Activated naive CD8-positive, alpha-beta T cell treated with anti-CD3 and anti-CD28 coated beads, Interleukin-2, amount 10 ng/mL, durations not matched to agents 7 days and 5 days (primary cell): ENCODE measurements at places on chromosomes 7 and 10.

DNA sequence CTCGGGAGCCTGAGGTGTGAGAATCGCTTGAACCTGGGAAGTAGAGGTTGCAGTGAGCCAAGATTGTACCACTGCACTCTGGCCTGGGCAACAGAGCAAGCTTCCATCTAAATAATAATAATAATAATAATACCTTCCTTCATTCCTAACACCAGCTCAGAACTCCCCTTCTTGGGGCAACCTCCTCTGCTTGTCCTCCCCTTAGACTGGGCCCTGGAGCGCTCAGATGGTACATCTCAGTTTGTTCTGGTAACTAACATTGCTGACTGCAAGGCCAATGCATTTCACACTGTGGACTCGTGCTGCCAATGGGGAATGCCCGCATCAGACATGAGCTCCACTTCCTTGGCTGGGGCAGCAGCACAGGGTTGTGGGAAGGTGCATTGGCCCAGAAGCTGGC lies 77.6 kb downstream of the C10orf105 start:
- DNase-seq = no peak

DNA sequence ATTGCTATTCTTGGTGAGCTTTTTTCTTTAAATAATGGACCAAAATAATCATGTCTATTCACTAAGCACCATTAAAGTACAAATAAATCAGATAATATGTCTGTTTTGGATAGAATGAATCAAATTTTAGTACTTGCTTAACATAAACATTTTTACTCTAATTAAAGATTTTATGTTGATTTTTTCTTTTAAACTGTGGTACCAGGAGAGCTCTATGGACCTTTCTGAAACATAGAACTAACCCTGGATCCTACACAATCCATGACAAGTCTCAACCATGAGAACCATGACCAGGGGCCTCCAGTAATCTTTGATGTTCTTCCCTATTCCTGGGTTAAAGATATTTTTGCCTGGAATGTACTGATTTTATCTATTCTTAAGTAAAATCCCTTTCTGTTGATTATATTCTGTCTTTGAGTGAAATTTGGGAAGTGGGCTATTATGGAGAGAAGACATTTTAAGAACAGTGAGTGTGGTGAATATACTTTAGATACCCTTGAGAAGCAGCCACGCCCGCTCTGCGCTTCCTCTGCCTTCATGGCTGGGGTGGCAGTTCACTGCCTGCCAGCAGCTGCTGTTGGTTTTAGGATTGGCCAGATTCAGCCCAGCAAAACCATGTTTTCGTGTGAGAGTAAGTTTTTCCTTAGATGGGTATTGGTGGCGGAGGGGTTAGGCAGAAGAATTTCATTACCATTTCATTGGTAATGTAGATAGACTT lies 42.2 kb upstream of the BHLHA15 start:
- no peak for DNase-seq

DNA sequence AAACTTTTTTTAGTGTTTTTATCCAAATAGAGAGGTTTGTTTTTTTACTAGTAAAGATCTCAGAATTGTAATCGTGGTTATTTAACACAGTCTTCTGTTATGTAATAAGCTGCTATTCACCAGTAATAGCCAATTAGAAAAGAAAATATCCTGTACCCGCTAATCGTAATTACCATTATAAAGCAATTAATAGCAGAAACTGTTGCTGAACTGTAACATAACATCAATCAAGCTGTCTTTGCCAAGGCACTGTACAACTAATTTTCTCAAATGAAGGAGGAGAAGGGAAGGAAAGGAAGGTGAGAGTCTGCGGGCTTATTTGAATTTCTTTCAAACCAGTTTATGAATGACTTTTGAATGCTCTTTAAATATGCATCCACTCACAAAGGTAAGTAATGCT lies 9.3 kb downstream of the ZNF277 start:
- DNase-seq = no peak

DNA sequence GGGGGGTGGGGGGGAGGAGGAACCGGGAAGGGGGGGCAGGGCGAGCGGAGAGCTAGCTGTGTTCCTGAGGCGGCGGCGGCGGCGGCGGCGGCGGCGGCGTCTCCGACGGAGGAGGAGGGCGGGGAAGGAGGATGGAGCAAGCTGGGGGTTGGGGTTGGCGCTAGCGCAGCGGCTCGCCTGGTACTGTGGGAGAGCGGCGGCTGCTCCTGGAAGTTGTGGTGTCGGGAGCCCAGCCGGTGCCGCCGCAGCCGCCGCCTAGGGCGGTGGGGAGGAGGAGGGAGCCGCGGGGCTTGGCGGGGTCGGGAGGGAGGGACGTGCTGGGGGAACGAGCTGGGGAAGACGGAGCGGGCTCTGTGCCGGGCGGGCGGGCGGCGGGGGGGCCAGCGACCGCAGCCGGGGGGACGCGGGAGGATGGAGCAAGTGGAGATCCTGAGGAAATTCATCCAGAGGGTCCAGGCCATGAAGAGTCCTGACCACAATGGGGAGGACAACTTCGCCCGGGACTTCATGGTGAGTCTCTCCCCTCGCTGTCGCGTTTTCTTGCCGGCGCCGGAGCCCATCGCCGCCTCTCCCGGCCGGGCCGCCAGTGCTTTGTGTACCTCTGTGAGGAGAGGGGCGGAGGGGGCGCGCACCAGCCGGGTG lies at the start of gene PTPN12:
Gene PTPN12, plus strand, starts transcription at position 160 of the 642 bp plus-strand sequence. Its CDS starts 252 bp downstream, at position 412.
- peak; percentile 80 for DNase-seq

DNA sequence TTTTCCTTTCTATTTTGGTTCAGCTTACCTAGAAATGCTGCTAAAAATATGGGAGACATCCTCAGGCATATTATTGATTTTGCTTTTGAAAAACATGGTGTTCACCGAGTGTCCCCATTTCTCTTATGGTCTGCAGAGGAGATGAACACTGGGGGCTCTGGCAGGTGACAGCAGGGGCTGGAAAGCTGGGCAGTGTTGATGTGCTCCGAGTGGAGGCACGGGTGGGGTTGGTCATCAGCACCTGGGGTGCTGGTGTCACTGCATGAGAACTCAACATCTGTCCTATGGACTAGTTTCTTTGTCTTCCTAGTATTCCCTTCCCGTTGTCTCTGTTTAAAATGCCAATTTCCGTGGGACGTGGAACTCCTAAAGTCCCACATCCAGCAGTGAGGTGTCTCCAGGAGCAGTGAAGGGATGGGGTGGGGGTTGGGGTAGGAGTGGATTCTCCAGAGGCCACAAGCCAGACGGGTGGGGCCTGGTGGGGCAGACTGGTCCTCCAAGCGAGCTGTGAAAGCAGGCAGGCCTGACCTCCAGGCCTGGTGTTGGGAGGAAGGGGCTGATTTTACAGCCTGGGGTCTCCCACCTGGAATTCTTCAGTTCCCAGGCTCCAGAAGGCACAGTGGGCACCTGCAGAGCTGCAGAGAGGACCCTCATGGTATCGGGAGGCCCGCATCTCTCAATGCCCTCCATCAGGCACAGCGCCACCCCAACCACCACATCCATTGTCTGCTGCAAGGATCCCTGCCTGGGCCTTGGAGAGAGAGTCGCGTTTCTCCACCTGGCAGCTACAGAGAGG lies 24.4 kb downstream of the ZNF775 start:
- no peak for DNase-seq

GRCh38 chr7:81882086-81882485 lies 112.2 kb upstream of the HGF start:
- no peak for DNase-seq

DNA sequence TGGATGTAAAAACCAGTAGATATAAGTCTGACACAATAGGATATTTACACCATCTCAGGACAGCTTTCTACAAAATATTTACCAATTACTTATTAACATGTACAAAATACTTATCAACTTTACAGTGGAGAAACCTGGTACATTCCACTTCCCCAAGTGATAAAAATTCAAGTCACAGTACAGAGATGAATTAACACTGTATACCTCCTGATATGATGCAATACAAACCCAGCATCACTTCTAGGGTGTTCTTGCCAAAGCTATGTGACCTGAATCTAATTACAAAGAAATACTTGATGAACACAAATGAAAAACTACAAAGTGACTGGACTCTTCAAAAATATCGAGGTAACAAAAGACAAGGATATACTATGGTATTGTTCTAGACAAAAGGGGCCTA lies 156.4 kb upstream of the FGFR2 start:
- DNase-seq = no peak

DNA sequence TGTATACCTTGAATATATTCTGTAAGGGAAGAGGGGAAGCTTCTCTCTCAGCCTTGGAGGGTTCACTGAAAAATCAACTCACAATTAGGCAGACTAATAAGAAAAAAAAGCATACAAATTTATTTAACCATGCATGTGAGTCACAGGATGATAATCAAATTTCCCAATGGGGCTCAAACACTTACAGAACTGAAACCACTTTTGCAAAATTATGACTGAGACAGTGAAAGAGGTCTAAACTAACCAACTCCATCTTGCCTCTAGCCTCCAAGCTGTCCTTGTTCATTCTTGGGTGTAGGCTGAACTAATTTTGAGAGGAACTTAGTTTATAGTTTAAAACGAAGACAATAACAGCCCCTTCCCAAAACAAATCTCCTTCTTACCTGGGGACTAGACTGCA lies 618.3 kb upstream of the AUTS2 start:
- no peak for DNase-seq

GRCh38 chr10:49498425-49498824 lies 40.5 kb downstream of the ERCC6 start:
- no peak for DNase-seq

- no peak for DNase-seq
These were observed 939.8 kb downstream of the SORCS1 start for GRCh38 chr10:106224676-106225075.

DNA sequence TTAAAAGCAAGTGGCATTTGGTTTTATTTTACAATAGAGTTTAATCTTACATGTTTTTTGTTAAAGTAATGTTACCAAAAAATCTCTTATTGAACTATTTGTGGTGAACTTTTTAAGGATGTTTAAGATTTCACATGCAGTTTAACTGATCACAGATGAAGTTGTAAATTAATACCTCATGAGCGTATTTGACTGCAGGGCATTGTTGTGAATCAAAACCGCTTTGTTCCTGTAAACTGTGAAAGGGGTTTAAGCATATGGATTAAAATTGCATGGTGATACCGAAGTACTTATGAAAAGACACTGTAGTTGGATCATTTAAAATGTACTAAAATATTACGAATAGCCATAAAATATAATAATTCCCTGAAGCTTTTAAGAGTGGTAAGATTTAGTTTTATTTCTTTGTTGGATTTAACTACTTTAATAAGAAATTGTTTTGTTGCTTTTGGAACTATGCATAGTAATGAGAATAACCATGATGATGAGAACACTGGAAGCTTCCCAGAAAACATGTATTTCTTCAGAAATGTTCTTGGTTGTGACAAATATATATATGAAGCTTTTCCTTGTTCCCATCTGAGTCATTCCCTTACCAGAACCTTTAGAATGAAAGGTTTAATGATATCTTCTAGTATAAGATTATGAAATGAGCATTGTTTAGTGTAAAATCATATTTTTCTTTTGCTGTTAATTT lies 131.3 kb downstream of the ADK start:
- DNase-seq = no peak

DNA sequence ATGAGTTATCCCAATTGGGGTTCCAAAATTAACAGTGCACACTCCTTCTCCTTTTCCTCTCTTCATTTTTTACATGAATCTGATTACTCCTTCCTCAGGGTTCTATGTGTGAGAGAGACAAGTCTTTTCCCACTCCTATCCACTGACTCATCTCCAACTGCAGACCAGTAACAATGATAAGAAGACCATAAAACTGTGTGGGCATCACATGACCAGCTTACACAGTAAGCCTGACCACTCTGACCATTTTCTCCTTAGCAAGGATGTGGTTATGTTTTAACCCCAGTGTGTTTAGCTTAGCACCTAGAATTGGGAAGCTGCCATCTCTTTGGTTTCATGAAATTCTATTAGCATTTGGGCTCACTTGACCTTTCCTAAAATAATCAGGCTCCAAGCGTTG lies 145.0 kb upstream of the CALCR start:
- no peak for DNase-seq

DNA sequence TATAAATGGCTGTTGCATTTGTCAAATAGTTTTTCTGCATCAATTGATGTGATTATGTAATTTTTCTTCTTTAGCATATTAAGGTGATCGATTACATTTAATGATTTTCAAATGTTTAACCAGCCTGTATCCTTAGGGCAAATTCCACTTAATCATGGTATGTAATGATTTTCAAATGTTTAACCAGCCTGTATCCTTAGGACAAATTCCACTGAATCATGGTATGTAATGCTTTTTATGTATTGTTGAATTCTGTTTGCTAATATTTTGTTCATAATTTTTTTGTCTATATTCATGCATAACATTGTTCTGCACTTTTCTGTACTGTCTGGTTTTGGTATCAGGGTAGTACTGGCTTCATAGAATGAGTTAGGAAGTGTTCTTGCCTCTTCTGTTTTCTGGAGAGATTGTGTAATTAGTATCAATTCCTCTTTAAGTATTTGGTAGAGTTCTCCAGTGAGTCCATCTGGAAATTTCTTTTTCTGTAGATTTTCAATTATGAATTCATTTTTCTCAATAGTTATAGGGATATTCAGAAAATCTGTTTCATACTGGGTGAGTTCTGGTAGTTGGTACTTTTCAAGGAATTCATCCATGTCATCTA lies 393.2 kb upstream of the FOXK1 start:
- no peak for DNase-seq

DNA sequence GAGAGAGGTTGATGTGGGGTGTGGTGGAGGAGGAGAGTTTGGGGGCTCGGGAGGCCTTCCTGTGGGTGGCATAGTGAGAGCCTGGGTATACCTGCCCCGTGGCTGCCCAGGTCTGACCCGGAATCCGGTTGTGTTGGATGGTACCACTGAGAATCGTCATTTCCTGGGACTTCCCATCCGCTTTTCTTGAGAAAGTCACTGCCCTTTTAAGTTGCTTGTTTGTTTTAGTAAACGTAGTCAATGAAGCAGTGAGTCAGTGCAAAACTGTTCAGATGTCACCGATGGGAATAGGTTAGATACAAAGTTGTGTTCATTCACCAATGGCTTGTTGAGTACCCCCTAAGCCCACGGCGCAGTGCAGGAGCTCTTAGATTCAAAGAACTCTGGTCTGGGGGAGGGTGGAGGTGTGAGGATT lies 285.8 kb downstream of the CAMK1D start:
- DNase-seq = no peak
